ENCODE measurements at places on chromosomes 3 and 15.
A peak's percentile ranks its signal among the peaks of the same experiment; 100 is the strongest.

- DNase-seq: no peak
These were observed 99.5 kb upstream of the KCNMB2 start for GRCh38 chr3:178436773-178437172.

DNA sequence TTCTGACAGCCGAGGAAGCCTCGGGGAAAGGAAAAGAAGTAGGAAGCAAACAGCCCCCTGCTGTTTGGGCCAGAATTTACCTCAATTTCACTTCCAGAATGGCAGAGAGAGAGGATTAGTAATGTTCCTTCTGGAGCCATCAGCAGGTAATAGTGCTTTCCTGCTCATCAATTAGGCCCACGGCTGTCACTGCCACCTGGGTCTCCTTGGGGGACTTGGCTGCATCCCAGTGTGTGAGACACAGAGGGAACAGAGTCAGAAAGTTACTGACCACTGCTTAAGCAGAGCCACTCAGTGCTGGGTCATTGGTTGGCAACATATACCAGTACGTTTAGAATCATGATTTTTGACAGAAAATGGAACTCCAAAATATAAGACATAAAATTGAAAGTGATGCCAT lies 397.0 kb downstream of the EPHA3 start:
- DNase-seq: no peak

DNA sequence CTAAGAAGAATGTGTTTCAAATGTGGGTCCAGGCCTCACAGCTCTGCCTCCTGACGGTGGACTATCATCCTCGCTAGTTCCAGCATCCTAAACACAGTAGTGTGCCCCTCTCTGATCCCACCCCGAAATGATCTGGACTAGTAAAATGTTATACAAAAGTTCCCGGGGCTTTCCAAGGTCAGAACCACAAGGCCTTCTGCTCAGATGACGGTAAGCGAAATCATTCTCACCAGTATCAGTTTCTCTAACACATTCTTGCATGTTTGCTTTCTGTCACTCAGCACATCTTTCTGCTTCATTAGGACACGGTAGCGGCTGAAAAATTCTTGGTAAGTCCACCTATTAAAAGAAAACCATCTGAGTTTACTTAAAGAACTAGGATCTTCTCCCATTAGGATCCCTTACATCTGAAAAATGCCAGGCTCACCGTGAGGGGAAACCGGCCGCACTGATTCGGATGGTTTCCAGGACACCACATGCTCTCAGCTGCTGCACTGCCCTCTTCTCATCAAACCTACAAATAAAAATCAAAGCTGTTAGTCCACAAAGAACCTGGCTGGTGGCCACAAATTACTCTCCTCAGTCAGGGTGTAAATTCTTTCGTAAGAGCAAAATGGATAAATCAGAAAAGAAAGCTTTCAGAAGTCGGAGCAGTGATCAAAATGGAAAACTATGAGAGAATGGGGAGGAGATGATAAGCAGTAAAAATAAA lies 83.9 kb upstream of the MYO5C start:
- DNase-seq: no peak

GRCh38 chr3:137343283-137343682 lies 385.5 kb downstream of the IL20RB start:
- DNase-seq: no peak

DNA sequence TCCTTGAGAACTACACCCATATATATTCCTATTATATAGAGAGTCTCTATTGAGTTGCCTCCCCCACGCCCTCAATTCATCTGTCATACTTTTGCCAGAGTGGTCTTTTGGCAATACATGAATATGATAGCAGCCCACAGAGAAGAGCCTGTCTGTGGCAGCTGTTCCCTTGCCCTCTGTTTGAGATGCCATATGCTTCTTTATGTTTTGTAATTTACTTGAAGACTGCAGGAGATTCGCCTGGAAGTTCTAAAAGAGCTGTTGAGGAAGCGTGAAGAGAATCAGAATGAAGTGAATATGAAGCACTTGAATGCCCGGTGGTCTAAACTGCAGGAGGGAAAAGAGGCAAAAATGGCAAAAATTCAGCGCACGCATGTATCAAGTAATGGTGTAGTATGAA lies 27.2 kb downstream of the CFAP91 start:
- no peak for DNase-seq

DNA sequence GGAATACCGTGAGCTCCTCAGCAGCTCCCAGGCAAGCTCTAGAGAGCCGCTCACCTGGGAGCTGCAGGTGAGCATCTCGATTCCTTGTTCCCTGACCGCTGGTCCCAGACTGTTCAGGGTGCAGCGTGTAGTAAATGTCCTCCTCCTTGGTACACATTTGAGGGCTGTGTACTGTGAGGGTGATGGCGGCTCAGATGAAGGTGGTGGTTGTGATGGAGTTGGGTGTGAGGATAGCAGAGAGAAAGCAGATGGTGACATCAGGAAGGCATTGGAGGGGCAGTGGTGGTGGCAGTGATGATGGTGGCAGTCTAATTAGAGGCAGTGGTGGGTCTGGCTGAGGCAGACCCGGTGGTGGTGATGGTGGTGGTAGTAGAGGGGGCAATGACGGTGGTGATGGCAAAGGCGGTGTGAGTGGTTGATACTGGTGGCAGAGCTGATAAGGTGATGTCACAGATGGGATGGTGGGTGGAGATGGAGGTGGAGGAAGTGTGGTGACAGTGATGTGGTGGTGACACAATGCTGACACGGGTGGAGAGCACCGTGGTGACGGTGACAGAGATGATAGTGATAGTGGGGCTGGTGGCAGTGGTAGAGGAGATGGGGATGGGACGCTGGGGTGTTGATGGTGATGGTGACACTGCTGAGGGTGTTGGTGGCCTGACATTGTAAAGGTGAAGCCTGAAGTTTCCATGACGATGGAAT lies at the start of gene DNAJB8:
Gene DNAJB8, minus strand, starts transcription at position 51 of the 702 bp plus-strand sequence. CDS start 3,645 bp downstream, outside the sequence.
- DNase-seq: no peak

GRCh38 chr3:126127904-126128303 lies 44.0 kb upstream of the SLC41A3 start:
- DNase-seq: no peak

DNA sequence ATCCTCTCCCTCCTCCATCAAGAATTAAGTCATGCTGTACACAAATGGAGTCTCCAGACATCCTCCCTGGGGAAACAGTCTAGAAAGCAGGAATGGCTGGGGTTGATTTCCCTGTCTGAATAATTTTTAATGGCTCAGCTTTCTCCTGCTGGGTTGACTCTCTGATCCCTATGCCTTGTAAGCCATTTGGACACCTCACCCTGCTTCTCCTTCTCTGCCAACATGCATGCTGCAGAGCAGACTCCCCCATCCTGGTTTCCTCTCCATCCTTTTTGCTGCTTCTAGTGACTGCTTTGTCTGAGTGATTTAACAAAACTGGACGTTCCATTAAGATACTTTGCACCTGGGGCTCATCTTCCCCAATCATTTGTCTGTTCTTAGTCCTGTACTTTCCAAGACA lies 22.2 kb downstream of the SV2B start:
- DNase-seq: no peak

DNA sequence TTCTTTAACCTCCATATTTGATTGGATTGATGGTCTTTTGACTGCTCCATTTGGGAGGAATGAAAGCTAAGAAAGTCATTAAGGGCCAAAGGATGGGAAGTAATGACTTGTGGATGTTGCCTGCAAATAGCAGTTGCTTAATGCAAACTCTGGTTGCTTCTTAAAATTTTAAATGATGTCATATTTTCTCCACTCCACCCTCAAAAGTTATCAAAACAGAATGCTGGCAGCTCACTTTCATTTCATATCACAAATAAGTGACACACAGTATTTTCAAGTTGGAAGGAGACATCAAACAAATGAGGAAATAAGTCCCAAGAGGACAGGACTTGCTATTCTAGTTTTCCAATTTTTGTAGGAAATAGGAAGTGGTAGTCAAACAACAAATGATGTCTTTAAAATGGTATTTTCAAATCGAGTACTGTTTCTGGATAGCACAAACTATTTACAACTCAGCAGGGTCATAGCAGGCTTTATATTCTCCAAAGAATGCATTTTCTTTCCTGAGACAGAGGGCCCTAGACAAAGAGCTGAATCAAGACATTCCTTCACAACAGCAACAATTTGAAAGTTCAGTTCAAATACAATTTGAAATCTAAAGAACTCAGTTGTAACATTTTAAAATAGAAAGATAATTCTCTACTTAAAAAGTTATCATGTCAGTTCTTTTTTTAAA lies 165.1 kb upstream of the UBE2E1 start:
- DNase-seq: no peak

- DNase-seq: no peak
These were observed 73.0 kb downstream of the SPRED1 start for GRCh38 chr15:38325648-38325990.

- no peak for DNase-seq
These were observed 130.4 kb upstream of the PLXNA1 start for GRCh38 chr3:126852511-126852910.

DNA sequence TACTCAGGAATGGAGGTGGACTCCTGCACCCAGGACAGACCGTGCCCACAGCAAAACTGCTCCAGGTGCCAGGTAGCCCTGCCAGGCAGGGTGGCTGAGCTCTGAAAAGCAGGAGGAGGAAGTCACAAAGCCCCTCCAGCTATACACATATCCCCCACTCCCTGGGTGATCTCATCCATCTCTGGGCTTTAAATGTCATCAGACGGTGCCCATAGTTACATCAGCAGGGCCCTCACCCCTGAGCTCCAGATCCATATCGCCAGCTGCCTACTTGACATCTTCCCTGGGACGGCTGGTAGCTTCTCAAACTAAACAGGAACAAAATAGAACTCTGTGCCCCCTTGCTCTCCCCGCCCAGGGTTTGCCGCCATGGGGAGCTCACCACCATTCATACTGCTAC lies 87.7 kb downstream of the MEGF11 start:
- no peak for DNase-seq

- no peak for DNase-seq
These were observed 76.4 kb downstream of the DAPK2 start for GRCh38 chr15:63969652-63970421.

DNA sequence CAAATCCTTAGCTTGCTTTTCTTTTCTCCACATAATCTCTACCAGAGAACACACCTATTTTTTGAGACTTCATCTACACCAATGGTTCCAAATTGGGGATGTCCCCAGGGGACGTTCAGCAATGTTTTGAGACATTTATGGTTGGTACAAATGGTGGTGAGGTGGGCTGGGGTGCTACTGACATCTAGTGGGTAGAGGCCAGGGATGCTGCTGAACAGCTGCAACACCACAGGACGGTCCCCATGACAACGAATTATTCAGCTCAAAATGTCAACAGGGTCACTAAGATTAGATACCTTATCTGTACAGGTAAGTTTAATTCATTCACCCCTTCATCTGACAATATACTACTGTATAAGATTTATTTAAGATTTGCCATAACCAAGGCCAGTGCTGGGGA lies 14.4 kb downstream of the GK5 start:
- no peak for DNase-seq

GRCh38 chr3:103499132-103499900 lies 1064.5 kb downstream of the ZPLD1 start:
- DNase-seq: no peak

- no peak for DNase-seq
These were observed 111.3 kb downstream of the C3orf70 start for GRCh38 chr3:185041540-185041939.

DNA sequence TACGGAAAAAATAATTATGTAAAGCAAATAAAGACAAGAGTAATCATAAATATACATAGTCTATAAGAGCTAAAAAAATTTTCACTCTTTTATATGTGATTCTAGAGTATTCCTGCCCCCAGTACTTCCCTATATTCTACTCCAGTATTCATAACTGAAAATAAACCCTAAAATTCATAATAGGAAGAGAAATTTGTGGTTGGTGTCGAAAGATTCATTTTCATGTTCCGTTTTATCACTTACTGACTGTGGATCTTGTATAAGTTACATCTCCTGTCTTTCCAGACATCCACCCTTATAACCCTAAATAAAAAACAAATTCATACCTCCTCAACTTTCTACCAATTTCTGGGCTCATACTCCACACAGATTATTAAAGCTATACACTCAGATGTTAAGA lies 16.0 kb upstream of the MBNL1 start:
- no peak for DNase-seq

GRCh38 chr15:64888336-64888735 lies 23.4 kb upstream of the ANKDD1A start:
- no peak for DNase-seq

- DNase-seq: no peak
These were observed 103.6 kb downstream of the APBA2 start for GRCh38 chr15:28989239-28989830.

- DNase-seq: no peak
These were observed 9.2 kb upstream of the EHD4 start for GRCh38 chr15:41981371-41982132.

GRCh38 chr15:39868396-39868795 lies 51.7 kb downstream of the GPR176 start:
- no peak for DNase-seq

DNA sequence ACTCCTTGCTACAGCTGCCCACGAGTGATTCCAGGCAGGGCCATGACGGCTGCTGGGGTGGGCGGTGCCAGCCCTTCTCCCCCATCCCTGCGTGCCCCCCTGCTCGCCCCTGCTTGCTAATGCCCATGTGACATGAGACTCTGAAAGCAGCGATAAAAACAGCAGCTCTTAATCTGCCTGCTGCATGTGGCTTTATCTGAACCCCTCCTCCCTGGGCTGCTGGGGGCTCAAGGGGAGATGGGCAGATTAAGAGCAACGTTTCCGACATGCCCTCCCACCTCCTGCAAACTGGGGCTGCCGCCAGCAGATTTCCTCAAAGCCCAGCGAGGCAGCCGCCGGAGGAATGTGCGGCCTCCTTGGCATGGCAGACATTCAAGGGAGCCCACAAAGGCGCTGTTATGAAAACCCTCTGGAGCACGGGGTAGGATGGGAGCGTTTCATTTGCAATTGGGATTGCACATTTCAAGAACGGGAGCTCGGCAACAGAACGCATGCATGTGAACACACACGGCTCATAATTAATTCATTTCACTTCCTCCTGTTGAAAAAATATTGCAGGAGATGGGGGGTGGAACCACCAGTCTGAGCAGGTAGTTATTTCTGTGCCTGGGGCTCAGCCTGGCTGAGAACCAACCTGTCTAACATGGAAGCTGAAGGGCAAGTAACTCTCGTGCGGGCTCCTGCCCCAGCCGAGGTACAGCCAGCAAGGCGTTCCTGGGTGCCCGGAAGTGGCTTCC lies 504.2 kb upstream of the PROK2 start:
- DNase-seq: peak; percentile 24

- no peak for DNase-seq
These were observed 247.0 kb upstream of the THBS1 start for GRCh38 chr15:39333896-39334295.

- no peak for DNase-seq
These were observed 47.0 kb upstream of the SNRPA1 start for GRCh38 chr15:101342056-101342455.

- no peak for DNase-seq
These were observed 4.2 kb upstream of the KATNBL1 start for GRCh38 chr15:34214135-34214534.

GRCh38 chr3:42502429-42503250 lies at the start of gene VIPR1:
VIPR1 (plus strand) TSS chr3:42502643; CDS start chr3:42502736, 93 bp downstream.
- peak; percentile 98 for DNase-seq

DNA sequence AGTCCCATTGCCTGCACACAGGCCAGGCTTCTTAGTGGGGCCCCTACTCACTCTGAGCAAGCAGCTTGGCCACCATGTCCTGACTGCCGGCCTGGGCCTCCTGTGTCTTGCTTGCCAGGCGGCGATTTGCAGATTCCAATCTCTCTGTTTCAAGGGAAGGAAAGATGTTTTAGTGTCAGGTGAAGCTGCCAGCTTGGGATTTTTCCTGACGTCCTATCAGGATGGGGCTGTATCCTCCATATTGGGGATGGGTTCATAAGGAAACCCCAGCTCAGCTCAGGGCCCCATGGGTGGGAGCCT lies 8.5 kb downstream of the AMOTL2 start:
- no peak for DNase-seq

GRCh38 chr15:64635499-64636495 lies 139.6 kb downstream of the RBPMS2 start:
- no peak for DNase-seq

GRCh38 chr15:45391746-45392583 lies 13.6 kb upstream of the GATM start:
- DNase-seq: no peak
